ENCODE measurements at places on chromosomes 13 and 19.

- peak; percentile 37 for DNase-seq
Observed at GRCh38 chr19:18053576-18054219, 33.0 kb downstream of the IL12RB1 start.

- DNase-seq: no peak
Observed at GRCh38 chr13:59178344-59178743, 985.4 kb downstream of the DIAPH3 start.

- no peak for DNase-seq
Observed at GRCh38 chr13:92028695-92029094, 630.3 kb downstream of the GPC5 start.

- no peak for DNase-seq
Observed at GRCh38 chr13:39820606-39821005, 165.1 kb downstream of the COG6 start.

DNA sequence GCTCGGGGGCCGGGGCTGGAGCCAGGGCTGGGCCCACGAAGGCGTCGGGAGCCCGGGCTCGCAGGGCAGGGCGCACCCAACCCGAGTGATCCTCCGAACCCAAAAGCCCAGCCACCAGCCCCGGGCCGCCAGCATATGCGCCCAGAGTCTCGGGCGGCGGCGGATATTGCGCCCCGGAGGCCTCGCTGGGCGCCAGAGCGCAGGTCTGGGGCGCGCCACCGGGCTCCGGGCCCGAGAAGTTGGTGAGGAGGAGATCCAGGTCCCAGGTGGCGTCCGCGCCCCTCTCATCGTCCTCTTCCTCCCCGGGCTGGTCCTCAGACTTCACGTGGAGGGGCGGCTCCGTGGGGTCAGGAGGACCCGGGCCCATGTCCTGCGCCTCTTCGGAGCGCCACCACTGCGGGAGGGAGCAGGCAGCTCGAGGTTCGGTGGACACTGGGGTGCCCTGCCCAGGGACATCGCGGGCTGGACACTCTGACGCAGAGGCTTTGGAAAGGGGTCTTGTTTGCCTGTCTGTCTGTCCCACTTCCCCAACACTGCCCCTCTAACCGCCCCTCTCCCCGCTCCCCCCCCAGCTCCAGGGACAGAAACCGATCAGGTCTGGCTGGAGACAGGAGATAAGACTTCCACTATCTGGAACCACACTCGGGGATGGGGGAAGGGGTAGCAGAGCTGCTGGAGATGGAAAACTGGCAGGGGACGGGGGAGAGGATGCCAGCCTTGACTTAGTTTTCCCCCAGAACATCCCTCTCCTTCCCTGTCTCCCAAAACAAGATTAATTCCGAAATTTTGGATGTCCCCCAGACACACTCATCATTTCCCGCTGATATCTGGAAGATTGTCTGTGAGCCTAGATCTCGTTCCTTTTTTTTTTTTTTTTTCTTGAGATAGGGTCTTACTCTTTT, 1.0 kb downstream of the KLF1 start:
- no peak for DNase-seq

- no peak for DNase-seq
Observed at GRCh38 chr13:75371203-75371602, 110.8 kb downstream of the TBC1D4 start.

- no peak for DNase-seq
Observed at GRCh38 chr13:20840568-20840967, 62.0 kb downstream of the XPO4 start.

GRCh38 chr13:27921961-27922882, 2.4 kb downstream of the PDX1 start:
- DNase-seq: no peak

DNA sequence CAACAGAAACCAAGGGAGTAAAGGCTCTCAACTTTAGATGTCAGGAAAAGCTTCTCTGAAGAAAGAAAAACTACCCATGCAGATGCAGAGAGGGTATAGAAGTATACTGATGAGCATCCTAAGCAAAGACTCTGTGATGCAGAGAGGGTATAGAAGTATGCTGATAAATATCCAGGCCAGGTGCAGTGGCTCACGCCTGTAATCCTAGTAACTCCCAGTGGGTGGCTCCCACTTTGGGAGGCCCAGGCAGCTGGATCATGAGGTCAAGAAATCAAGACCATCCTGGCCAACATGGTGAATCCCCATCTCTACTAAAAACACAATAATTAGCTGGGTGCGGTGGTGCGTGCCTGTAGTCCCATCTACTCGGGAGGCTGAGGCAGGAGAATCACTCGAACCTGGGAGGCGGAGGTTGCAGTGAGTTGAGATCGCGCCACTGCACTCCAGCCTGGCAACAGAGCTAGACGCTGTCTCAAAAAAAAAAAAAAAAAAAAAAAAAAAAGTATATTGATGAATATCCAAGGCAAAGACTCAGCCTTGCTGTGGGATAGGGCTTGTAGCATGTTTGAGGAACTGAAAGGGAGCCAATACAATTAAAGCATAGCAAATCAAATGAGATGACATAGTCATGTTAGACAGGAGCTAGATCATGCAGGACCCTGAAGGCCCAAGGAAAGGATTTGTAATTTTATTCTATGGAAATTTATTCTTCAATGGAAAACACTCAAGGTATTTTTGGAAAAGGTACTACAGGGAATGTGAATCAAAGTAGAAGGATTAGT, 14.9 kb downstream of the UBL3 start:
- no peak for DNase-seq

DNA sequence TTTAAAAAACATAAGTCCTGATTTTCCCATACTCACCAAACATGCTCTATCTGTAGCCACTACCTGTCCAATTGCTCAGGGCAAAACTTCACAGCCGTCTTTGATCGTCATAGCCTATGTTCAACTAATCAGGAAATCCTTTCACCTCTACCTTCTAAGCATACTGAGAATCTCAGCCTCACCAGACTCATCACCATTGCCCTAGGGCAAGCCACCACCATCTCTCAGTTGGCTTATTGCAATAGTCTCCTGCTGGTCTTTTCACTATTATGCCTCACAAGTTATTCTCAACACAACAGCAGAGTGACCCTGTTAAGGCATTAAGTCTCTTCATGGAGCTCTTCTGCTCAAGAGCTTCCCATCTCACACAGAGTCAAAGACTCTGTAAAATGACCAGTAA, 260.4 kb upstream of the MAB21L1 start:
- DNase-seq: no peak

- no peak for DNase-seq
Observed at GRCh38 chr19:19538061-19538784, at the start of gene CILP2. Gene CILP2, plus strand, starts transcription at chr19:19538265. Its CDS starts 85 bp downstream, at chr19:19538350.

GRCh38 chr19:49637821-49638738, 1.9 kb downstream of the RRAS start:
- no peak for DNase-seq

DNA sequence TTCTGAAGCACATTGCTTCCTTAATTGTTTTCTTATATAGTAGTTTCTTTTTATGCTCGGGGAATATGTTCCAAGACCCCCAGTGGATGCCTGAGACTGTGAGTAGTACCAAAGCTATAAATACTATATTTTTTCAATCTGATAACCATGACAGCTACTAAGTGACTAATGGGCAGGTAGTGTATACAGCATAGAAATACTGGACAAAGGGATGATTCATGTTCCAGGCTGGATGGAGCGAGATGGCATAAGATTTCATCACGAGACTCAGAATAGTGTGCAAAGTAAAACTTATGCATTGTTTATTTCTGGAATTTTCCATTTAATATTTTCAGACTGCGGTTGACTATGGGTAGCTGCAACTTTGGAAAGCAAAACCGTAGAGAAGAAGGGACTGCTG, 47.9 kb upstream of the OLFM4 start:
- no peak for DNase-seq

DNA sequence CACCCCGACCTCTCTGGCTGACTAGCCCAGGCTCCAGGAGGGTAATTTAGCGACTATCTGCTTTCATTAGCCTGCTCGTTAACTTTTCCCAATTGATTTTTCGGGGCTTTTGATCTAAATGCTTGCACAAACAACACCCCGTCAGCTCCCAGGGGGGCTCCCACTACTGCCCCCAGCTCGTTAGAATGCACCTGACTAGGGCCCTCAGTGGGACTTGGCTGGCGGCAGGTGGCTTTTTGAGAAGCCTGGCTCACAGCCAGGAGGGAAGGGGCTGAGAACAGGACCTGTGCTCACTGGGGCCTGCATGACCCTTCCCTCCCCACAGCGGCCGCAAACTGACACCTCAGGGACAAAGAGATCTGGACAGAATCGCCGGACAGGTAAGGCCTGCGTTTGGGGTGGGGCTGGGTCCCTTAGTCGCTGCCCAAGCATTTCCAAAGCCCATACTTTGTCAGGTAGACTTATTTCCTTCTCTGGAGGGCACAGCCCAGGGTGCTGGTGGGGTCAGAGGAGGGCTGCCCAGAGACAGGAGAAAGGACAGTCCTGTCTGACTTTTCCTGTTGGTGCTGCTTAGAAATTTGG, 7.6 kb upstream of the CD79A start:
- no peak for DNase-seq

GRCh38 chr19:17070912-17071311, 4.3 kb downstream of the HAUS8 start:
- DNase-seq: no peak

- no peak for DNase-seq
Observed at GRCh38 chr13:20165417-20166257, 4.8 kb upstream of the GJA3 start.

GRCh38 chr19:10299545-10300458, 9.8 kb downstream of the ZGLP1 start:
- DNase-seq: no peak

DNA sequence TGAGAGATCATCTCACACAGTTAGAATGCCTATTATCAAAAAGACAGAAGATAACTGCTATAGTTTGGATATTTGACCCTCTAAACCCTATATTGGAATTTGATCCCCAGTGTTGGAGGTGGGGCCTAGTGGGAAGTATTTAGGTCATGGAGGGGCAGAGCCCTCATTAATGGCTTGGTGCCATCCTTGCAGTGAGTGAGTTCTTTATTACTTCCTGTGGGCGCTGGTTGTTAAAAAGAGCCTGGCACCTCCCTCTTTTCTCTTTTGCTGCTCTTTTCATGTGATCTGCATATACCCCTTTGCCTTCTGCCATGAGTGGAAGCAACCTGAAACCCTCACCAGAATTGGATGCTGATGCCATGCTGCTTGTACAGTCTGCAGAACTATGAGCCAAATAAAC, 66.8 kb downstream of the TDRD3 start:
- no peak for DNase-seq

- no peak for DNase-seq
Observed at GRCh38 chr19:28313633-28314032, 899.3 kb downstream of the UQCRFS1 start.

DNA sequence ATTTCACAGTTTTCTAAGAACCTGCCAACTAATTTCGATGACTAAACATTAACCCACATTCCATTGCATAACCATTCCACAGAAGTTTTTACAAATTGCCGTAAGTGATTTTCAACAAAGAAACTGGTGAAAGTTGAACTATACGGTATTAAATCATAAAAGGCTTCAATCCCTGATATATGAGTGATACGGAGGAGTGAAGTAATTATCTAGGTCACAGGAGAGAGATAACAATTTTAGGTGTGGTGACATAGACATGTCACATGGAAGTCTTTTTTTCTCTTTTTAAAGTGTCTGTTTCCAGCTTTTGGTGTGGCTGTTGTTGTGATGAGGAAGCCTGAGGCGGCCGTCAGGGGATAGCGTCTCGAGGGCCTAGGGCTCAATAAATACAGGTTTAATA, 29.4 kb downstream of the TBC1D4 start:
- DNase-seq: no peak

- no peak for DNase-seq
Observed at GRCh38 chr19:31803835-31804446, 454.7 kb upstream of the TSHZ3 start.

DNA sequence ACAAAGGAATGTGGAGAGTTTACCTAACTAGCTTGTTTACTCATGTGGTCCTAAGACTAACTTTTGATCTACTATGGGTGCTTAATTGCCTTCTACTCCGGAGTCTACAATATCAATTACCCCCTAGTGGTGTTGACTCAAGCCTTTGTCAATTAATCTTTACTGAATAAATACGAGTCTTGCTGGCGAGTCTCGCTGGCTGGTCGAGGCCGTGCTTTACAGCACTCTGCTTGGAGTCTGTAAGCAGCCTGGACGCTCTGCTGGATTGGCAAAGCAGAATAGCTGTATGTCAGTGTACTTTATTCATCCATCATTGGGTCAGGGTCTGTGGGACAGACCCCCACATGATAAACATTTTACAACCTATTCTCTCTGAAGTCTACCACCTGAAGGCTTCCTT, 9.9 kb upstream of the SPART start:
- DNase-seq: no peak

DNA sequence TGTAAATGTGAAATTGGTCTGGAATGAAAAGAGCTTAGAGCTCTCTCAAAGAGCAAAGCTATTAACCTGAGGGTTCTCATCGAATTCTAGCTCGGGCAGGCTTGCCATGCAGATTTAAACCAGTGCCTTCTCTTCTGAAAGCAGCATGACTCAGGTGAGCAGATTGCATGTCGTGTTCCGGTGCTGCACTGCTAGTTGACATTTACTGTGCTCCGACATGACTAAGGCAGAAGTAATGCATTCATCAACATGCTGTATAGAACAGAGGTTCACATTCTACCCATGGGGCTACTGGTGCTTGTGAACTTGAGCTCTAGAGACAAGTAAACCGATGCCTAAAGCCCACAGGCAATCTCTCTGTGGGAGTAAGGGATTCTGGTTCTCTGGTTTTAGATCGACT, 947.7 kb downstream of the EFNB2 start:
- no peak for DNase-seq

GRCh38 chr13:78680576-78681350, 21.8 kb upstream of the OBI1 start:
- DNase-seq: no peak

DNA sequence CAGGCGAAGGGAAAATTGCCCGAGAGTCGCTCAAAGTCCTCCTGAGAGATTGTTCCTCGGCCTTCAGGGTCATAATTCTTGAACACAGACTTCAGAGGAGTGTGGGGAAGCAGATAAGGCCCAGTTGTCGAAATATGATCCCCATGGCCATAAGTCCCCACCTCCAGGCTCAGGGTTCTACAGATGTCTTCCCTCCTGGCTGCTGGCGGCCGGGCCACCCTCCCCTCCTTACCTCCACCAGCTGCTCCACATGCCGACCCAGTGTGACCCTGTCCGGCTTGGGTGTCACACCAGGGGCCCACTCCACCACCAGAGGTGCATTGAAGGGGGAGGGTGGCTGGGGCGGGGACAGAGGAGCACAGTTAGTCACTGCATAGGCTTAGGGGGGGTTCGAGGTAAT, 10.1 kb downstream of the FAM98C start:
- DNase-seq: no peak

GRCh38 chr13:52665325-52665724, 12.7 kb downstream of the SUGT1 start:
- DNase-seq: no peak
